ENCODE measurements at places on chromosomes 13 and 19.
A peak's percentile ranks its signal among the peaks of the same experiment; 100 is the strongest.

GRCh38 chr19:4052993-4053422, 13.7 kb downstream of the ZBTB7A start:
- peak; percentile 96 for DNase-seq

GRCh38 chr13:105035092-105035491, 1500.4 kb downstream of the EFNB2 start:
- no peak for DNase-seq

DNA sequence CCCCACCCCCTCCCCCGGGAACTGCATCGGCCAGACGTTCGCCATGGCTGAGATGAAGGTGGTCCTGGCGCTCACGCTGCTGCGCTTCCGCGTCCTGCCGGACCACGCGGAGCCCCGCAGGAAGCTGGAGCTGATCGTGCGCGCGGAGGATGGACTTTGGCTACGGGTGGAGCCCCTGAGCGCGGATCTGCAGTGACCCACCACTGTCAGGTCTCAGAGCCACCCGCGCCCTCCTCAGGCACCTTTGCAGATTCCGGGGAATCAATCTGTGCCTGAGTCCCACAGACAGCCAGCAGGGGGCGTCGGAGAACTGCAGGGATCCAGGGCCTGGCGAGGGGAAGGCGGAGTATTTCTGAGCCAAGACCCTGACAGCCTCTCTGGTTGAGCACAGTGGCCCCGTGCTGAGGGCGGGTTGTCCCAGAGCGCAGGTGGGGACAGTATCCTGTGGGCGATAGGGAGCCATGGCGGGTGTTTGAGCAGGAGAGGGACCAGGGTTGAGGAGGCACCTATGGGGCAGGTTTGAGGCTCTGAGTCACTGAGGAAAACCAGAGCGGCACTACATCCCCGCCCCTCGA, 30.4 kb upstream of the CYP4F8 start:
- DNase-seq, result peak; percentile 70

DNA sequence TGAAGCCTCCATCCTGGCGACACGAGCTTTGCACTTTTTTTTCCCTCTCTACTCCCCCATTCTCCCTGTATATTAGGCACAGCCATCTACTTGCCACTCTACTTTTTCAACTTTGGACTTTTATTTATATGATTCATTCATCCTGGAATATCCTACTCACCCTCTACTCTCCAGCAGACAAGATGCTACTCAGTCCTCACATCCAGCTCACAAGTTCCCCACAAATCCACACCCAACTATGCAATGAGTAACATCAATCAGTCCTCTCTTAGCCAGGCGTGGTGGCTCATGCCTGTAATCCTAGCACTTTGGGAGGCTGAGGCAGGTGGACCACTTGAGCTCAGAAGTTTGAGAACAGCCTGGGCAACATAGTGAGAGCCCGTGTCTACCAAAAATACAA, 23.9 kb upstream of the URAD start:
- no peak for DNase-seq

GRCh38 chr19:3457528-3458228, 22.6 kb downstream of the SMIM24 start:
- DNase-seq, result no peak

DNA sequence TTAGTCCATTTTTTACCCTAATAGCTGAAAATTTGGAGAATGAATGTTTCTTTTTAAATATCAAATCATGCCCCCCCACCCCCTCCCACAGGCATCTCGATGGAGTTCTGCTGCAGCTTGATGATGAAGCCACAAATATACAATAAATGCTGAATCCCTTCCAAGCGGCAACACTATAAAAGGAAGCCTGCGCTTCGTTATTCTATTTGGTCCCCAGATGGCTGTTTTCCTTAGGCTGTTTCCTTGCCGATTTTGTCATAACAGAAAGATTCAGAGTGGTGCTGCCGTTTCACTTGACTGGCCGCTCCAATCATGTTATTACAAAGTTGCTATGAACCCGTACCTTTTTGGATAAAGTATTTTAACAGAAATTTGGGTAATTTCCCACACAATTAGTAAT, 79.5 kb downstream of the MYO16 start:
- DNase-seq, result no peak

DNA sequence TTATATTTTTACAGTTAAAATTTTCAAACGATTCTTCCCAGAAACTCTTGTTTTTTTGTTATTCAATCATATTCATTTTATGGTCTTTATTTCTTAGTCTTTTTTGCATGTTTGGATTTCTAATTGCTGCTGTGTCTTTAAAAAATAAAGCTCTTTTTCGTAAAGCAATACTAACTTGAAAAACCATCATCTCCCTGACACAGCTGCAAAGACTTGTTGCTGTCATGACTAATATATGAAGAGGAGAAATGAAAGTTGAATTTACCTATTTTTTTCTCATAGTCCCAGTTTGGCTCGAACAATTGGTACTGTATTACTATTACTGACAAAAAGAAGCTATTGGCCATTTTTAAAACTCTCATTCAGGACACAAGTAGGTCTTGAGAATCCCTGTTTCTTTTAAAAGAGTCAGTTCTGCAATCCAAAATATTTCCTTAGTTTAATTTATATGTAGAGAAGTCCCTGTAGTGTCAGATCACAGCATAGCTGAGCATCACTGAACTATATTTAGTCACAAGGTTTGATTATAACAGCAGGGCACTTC, 12.1 kb upstream of the SPART start:
- no peak for DNase-seq

GRCh38 chr13:58728126-58728525, 1096.6 kb downstream of the PCDH17 start:
- no peak for DNase-seq

DNA sequence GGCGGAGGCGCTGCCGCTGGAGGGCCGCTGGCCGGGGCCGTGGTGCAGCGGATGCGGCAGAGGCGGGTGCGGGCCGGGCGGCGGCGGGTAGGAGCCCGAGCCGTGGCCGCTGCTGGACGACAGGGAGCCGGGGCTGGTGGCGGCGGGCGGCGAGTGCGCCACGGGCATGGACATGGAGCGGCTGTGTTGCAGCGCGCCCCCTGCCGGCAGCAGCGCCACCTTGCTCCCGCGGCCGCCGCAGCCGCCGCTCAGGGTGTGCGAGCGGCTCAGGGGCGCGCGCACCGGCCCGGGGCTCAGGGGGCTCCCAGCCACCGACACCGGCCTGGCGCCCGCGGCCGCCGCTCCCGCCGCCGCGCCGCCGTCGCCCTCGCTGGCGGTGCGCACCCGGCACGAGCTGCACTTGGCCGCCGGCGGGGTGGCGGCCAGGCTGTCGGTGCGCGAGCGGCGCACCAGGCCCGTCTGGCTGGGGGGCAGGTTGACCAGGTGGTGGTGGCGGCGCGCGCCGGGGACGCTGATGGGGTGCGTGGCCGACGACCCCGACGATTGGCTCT, 1.7 kb downstream of the IRS2 start:
- DNase-seq, result peak; percentile 75

- no peak for DNase-seq
These were observed 547.9 kb downstream of the FGF9 start for GRCh38 chr13:22218797-22219196.

DNA sequence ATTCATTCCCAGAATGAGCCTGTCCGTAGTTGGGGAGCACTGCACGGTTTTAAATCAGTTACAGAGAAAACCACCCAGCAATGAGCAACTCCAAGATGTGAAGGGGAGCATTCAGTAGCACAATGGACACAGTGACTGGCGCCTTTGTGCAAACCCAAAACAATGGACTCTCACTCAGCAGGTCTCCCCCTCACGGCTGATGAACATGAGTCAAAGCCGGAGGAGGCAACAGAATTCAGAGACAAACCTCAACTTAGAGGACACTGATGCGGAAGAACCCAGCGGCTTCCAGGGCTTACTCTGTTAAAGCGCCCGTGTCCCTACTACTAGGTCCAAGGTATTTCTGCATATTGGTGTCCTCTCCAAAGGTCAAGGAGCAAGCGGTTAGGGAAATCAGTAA, 17.7 kb downstream of the PLEKHF1 start:
- no peak for DNase-seq

DNA sequence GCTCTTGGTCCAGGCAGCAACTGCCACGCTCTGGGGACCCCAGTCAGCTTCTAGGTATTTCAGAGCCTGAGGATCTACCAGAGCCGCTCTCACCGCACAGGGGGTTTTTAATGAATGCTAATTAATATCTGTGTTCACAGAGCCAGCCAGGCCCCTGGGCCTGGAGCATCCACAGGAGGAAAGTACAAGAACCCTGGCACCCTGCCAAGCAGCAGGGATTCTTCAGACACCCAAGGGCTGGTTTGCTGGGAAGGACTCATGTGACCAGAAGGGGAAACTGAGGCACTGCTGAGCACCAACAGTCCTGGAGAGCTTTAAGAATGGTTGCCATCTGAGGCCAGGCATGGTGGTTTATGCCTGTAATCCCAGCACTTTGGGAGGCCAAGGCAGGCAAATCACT, 38.0 kb upstream of the ADGRE5 start:
- no peak for DNase-seq

GRCh38 chr19:46256855-46257254, 27.3 kb downstream of the IGFL1 start:
- DNase-seq, result peak; percentile 54

DNA sequence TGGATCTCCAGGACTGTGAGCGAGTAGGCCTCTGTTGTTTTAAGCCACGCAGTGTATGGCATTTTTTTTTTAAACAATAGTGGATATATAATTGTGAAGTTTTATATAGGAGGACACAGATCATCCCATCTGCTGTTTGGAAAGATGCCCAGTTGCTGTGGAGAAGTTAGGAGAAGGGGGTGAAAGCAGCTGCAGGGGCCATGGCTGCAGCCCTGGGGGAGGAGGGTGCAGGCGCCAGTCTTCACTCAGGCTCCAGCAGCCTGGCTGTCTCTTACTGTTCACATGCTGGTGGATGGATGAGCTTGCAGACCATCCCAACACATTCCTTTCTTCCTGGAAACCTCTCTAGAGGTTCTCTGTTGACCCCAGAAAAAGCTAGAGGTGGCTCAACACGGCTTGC, 242.3 kb downstream of the TEX29 start:
- DNase-seq, result no peak

DNA sequence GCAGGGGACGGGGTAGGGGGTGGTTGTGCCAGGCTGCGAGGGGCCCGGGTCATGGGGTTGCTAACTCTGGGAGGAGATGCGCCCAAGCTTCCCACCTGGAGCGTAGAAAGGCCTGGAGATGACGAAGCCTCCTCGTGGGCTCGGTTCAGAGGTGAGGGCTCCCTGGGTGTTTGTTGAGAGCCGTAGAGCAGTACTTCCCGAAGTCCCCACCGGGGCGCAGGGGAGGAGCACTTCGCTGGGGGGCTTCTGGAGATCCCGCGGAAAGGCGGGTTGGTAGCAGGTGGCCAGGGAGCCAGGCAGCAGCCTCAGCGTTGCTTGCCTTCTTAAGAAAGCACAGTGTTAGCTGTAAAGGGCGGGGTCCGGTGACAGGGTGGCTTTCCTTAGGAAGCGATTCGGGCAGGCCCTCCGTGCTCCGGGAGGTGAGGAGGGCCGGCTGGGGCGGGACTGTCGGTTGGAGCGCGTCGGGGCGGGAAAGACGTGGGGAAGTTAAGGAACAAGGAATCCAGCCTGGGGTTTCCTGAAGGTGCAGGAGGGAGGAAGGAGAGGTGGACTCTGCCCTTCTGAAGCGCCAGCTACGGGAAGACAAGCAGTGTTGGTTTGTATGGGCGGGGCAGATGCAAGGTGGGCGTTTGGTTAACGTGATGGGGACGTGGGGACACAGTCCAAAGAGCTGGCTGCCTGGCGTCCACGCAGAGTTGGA, 3.3 kb downstream of the VSTM2B start:
- DNase-seq, result no peak

DNA sequence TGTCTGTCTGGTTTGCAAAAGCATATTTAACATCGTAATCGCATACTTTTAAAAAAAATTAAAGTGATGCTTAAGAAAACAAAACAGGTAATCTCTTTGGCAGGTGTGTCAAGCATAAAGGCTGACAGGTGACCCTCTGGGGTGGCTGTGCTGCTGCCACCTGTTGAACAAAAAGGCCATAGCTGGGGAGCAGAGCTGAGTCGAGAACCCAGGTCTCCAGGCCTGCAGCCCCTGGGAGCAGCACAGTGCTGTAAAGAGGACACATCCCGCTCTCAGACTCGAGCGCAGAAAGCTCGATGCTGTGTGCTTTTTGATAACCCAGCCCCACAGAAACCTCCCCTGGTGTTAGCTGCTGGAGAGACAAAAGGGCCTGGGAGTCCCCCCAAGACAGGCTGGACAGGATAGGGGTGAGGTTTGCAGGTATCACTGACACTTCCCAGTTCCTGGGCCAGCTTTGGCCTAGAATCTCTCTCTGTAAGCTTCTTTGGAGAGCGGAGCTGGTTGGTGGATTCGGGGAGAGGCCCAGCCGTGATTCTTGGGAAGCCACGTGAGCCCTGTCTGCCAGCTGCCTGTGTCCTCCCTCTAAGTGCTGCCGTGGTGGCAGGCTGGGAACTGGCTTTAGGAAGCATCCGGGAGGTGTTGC, 66.9 kb downstream of the C13orf42 start:
- no peak for DNase-seq

GRCh38 chr19:1399745-1400144, 1.6 kb downstream of the GAMT start:
- no peak for DNase-seq

Data from inflammatory macrophage treated with lipopolysaccharide for 4 hours (primary cell).